Stimulated activated CD4-positive, alpha-beta T cell treated with anti-CD3 and anti-CD28 coated beads, TNF-alpha, amount 100 ng/mL, for 24 hours (primary cell): ENCODE measurements at places on chromosomes 3 and 15.

- no peak for DNase-seq
Measured at GRCh38 chr3:135235541-135235940, 440.5 kb downstream of the EPHB1 start.

- no peak for DNase-seq
Measured at GRCh38 chr15:67897646-67898339, 57.9 kb upstream of the RNU6-1 start.

- no peak for DNase-seq
Measured at GRCh38 chr15:57743424-57743823, 36.9 kb downstream of the POLR2M start.

- peak; percentile 63 for DNase-seq
Measured at GRCh38 chr3:32391643-32392535, at the start of gene CMTM7. TSS of gene CMTM7 (plus strand) at chr3:32391853. CDS start at chr3:32391907, 54 bp downstream.

- DNase-seq, result no peak
Measured at GRCh38 chr3:45080824-45081223, 54.7 kb downstream of the CLEC3B start.

DNA sequence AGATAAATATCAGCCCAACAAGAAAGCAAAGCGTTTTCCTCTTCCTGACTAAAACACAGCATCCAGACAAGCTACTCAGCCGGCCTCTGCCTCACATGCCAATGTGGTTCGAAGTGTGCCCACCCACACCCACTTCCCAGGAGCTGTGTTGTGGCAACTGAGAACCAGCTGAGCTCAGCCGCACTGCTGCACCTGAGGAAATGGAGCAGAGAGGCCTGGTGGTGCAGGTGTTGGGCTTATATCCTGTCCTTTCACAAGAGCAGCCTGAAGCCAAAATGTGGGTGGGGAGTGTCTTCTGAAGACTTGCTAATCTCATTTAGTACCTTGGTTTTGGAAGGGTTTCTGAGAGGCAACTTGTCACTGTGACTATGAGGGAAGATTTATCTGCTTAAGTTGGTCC is 23.0 kb upstream of the RETNLB start:
- DNase-seq, result peak; percentile 9

GRCh38 chr15:68582236-68582635 is 3.4 kb downstream of the CORO2B start:
- DNase-seq, result no peak

- no peak for DNase-seq
Measured at GRCh38 chr15:57647791-57648130, 56.1 kb downstream of the MYZAP start.
